ENCODE measurements at places on chromosomes 5 and 9.

DNA sequence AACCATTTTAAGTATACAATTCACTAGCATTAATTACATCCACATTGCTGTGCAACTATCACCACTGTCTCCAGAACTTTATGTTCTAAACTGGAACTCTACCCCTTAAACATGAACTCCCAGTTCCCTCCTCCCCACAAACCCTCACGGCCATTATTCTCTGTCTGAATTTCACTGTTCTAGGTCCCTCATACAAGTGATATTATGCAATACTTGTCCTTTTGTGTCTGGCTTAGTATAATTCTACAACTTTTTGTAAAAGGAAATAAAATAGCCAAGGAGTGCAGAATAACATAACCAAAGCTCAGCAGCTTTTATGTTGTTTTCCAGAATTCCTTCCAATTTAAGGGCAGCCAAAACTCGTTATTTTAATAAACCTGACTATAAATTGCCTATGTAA lies 53.2 kb downstream of the NAA35 start:
- no peak for DNase-seq

DNA sequence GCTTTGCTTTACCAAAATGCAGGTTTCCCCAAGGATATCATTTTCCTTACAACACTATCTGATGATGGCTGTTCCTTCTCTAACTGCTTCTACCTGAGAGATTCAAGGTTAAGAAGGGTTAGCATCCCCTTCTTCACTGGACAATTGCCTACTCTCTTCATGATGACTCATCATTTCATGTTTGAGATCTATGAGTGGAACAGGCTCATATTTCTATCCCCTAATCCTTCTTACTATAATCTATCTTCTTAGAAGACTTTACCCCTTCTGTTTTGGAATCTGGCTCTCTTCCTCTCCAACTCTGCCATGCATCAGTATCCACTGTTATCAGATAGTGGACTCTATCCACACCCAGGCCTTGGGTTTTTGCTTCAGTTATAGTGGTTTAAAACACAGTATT lies 54.3 kb downstream of the NR3C1 start:
- no peak for DNase-seq

DNA sequence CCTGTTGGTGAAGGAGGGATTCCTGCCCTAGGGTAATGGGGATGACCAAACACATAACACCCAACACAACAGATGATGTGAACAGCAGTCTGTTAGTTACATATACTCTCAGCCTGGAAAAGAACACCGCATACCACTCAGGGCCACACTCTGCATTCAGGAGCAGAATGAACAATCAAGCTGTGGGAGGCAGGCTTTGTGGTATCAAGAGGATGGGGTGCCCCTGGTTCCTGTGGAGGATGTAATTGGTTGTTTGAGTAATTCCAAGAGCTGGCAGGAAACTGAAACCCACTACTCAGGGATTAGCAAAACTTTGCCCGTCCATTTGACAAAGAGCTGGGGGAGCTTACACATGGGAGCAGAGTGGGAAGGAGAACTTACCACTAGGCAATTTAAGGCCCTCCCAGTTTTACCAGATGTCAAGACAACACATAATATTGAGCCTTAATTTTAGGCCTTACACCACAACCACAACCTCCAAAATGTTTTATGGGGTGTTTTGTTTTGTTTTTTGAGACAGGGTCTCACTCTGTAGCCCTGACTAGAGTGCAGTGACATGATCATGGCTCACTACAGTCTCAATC lies 15.6 kb upstream of the PRKAA1 start:
- DNase-seq, result no peak

GRCh38 chr9:135550344-135550918 lies 4.5 kb downstream of the OBP2A start:
- DNase-seq, result no peak

DNA sequence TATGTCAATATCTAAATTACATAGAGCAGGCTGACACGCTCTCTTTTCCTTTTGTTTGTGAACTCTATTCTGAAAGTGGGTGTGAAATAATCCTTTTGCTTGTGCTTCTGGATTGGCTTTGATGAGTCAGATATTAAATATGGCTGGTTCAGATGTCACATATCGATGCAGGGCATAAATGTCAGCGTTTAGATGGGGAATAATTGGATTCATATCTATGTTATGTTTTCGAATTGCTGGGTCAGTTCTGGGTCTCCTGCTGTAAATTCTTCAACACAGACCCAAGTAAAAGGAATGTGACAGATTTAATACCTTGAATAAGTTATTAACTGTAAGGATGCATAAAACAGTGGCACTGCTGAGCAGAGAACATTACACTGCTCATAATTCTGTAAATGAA lies 118.7 kb upstream of the SNX2 start:
- no peak for DNase-seq

Measured in NCI-H1417 (cell line).